ENCODE measurements at places on chromosomes 1 and 21. TPM values are rescaled to one million over a fixed set of nuclear protein-coding genes. Genes with fewer than 3 reads are reported as not detected.

CD101 gene
- not detected for polyA plus RNA-seq

LCE3D gene
- polyA plus RNA-seq: 0.33 TPM

LRRC3 gene
- 0.28 TPM for polyA plus RNA-seq

HENMT1 gene
- polyA plus RNA-seq: 6.3 TPM

ELOA gene
- 46.4 TPM for polyA plus RNA-seq

BECN2 gene
- polyA plus RNA-seq: not detected

RPTN gene
- polyA plus RNA-seq: 0.05 TPM

All from GM23248 (cell line).